ENCODE measurements at places on chromosomes 1 and 21.

DNA sequence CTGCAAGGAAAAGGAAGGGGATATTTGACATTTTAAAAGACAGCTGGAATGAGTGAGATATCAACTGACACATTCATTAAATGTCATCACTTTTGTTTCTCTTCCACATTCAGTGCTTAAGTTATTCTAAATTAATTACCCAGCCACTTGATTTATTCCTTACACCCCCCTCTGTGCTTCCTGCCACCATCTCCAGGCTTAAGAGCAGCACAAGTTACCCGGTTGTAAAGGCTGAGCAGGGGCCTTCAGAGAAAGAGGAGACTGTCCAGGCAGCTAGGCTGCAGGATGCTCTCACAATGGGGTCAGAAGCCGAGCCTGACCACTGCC, 71.4 kb downstream of the SYT6 start:
- no peak for DNase-seq

GRCh38 chr1:961132-961669, 817 bp downstream of the KLHL17 start:
- no peak for DNase-seq

DNA sequence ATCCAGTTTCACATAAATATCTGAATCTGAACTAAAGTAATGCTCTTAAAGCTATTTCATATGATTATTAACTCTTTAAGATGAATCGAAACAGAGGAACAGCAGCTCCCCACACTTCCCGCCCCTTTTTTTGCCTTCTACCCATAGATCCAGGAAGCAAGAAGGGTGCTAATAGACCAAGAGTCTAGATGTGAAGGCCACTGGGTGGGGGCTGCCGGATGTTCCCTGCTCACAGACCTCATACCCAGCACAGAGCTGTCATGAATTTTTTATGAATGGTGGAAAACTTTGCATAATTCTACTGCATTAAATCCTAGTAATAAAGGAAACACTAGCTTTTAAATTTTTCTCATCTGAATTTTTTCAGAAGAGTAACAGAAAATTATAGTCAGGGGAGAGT, 283.9 kb upstream of the SGIP1 start:
- no peak for DNase-seq

GRCh38 chr1:13960375-13960987, 260.5 kb downstream of the PRDM2 start:
- peak; percentile 62 for DNase-seq

DNA sequence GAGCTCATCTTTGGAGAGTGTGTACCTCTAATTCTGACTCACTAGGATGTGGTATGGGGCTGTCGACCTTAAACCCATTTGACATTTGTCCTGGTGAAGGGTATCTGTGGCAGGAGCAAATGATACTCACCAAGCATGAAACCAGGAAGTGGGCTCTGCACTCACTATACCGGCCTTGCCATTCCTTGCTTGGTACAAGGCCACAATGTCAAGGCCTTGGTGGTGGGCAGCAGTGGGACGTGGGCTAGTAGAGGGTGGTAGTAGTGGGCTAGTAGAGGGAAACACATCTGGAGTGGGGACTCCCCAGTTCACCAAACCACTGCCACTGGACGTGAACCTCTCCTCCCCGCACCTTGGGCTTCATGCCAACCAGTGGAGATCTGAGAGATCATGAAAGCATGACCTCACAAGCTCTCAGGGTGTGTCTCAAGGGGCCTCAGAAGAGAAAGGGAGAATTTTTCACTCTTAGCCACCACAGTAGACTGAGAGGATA, 11.5 kb downstream of the TNFSF4 start:
- no peak for DNase-seq

- DNase-seq, result no peak
Measured at GRCh38 chr1:32525053-32525452, 14.2 kb upstream of the ZBTB8A start.

Measured in inflammatory macrophage (primary cell).